Hematopoietic multipotent progenitor cell treated with erythropoietin and hydrocortisone succinate and interleukin-3 and kit ligand, for 4 days (in vitro differentiated cells): ENCODE measurements at places on chromosomes 5 and 9.

GRCh38 chr5:109412981-109413402, 3.2 kb upstream of the PJA2 start:
- DNase-seq: peak; percentile 59

- no peak for DNase-seq
Measured at GRCh38 chr5:75886706-75887105, 169.5 kb upstream of the POC5 start.

- no peak for DNase-seq
Measured at GRCh38 chr9:9961934-9962333, 650.9 kb downstream of the PTPRD start.

DNA sequence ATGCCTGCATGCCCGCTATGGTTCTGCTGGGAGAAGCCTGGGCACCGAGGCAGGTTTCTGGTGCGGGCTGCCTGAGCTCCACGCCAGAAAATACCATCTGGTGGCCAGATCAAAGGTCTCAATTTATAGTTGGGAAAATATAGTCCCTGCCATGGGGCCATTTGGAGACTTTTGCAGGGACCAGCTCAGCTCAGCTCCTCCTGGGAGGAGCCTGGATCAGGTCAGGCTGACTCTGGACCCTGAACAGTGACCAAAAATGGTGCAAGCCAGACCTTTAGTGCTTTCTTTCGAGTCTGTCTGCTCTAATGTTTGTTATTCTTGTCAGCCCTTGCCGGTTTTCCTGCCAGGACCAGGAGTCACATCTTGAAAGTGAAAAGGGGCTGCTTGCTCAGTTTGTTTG, 31.8 kb downstream of the HMCN2 start:
- DNase-seq: no peak

DNA sequence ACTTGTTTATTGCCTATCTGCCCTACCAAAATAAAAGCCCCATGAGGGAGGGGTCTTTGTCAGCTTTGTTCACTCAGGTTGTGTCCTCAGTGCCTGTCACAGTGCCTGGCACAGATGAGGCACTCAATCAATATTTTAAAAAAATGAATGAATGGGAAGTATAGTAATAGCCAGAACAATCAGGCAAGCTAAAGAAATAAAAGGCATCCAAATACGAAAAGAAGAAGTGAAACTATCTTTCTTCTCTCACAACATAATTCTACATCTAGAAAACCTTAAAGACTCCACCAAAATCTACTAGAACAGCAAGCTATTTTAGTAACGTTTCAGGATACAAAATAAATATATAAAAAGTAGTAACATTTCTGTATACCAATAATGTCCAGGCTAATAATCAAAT, 37.8 kb upstream of the C5orf63 start:
- DNase-seq: no peak

DNA sequence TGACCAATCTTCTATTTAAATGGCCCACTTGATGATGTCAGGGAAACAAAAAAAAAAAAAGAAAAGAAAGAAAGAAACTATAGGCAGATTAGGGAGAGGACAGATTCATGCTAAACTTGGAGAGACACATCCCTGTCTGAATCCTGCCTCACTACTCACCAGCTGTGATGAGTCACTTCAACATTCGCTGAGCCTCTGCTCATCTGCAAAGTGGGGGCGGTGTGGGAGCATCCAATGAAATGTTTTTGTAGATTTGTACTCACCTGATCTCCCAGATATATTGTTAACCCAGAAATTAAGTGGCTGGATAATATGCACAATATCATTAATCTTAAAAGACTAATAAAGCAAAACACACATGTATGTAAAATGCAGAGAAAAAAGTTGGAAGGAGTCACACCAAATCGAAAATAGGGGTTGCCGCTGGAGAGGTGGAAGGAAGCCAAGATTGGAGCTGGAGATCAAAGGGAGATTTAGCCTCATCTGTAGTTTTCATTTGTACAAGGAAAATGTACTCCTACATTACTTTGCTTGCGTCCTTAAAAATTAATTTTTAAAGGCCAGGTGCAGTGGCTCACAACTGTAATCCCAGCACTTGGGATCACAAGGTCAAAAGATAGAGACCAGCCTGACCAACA, 17.0 kb upstream of the ERGIC1 start:
- DNase-seq: no peak

DNA sequence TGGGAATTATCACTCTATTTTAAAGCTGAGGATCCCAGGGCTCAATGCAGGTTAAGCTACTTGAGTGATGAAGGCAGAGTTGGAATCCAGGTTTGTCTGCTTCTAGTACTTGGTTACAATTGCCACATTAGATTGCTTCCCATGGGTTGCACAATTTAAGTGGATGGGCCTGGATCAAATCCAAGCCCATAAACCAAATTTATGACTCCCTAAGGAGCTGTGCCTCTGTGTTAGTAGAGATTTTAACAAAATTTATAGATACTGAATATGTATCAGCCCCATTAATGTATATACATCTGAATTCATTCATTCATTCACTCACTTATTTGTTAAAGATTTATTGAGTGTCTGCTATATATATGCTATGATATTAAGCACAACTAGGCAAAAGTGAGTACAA, 332.3 kb upstream of the KLF9 start:
- DNase-seq: no peak

GRCh38 chr9:69443178-69443577, 118.2 kb downstream of the ENTREP1 start:
- no peak for DNase-seq

- DNase-seq: no peak
Measured at GRCh38 chr9:136504512-136505348, 21.9 kb upstream of the SEC16A start.

- no peak for DNase-seq
Measured at GRCh38 chr9:23563517-23563916, 262.5 kb downstream of the ELAVL2 start.

DNA sequence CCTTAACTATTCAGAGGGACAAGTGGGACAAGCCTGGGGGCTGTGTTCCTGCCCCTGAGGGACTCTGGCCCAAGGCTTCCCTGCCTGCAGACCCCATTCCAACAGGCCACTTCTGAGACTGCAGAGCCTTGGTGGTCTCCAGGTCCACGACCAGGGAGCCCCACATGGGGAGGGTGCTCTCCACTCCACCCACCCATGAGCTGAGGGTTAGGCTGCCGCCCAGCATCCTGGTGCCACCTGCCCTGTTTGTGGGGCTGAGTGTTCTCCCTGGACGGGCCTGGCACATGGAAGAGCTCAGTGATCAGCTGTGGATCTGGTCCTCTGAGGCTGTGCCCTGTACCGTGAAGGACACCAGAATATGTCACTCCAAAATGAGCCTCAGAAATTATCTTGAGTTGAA, 2.5 kb upstream of the ABO start:
- DNase-seq: no peak

GRCh38 chr9:72581694-72582093, 60.3 kb downstream of the TMC1 start:
- DNase-seq: no peak

DNA sequence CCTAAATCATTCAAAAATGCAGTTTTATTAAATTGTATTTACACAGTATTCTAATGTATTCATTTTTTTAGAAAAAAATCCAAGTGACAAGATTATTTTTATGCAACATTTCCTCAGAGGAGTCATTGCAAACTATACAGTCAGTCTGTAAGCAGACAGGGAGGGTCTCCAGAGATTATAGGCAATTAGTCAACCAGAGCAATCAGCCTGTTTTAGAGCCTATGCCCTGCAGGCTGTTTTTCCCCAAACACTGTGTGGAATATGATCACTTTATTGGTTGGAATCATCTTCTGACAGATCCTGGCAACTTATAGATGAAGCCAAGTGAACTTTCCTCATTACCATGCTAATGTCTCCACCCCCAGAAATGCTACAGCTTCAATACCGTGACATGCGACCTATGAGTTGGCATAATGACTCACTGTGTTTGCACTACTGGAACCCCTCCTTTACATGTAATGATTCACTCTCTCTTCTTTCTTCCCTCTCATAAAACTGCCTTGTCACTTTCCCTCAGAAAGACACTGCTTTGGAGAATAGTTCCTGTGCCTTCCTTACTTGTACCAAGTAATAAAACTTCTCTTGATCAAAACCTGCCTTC, 577.7 kb upstream of the FTMT start:
- peak; percentile 29 for DNase-seq

- DNase-seq: no peak
Measured at GRCh38 chr9:35293376-35293964, 131.7 kb downstream of the UNC13B start.

- no peak for DNase-seq
Measured at GRCh38 chr9:6424940-6425339, 11.9 kb downstream of the UHRF2 start.

DNA sequence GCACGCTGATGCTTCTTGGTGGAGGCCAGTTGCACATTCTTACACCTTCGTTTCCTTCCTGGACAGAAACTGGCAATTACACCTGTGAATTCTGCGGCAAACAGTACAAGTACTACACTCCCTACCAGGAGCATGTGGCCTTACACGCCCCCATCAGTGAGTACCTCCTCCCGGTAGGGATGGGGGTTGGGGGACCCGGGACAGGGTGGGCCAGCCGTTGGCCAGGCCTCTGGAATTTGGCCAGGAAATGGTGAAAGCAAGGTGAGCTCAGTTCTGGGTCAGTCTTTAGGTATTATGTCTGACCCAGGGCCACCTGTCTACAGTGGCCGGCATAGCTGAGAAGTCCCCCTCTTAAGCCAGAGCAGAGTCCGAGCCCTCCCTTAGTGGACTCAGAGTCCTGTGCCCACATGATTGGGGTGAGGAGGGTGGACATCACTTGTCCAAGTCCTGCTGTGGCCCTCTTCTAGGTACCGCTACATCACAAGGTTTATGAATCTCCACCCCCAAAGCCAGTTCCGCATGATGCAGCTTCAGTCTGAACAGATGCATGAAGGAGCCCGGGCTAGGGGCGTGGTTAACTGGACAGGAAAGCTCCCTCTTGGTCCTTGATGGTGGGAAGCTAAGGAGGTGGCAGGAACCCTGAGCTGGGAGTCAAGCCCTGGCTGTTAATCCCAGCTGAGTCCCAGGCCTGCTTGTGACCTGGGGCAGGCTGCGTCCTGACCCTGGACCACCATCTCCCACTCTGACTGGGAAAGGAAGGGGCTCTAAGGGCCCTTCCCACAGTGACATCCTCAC, 61.3 kb downstream of the AMBP start:
- DNase-seq: no peak

DNA sequence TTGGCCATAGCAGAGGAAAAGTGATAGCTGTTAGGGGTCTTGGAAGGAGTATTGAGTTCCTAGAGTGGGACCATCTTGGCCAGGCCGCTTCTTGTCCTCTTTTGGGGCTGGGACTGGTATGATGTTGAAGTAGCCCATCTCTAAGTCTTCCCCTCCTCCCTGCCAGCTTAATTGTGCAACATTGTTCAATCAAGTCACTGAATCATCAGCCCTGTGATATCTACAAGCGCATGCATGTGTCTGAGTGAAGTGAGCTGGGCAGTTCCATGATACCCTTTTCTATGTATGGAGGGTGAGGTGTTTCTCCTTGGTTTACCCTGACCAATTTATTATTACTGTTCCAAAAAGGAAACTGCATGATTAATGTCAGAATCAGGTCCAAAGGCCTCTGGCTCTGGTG, 112.2 kb downstream of the C9orf152 start:
- DNase-seq: peak; percentile 35

DNA sequence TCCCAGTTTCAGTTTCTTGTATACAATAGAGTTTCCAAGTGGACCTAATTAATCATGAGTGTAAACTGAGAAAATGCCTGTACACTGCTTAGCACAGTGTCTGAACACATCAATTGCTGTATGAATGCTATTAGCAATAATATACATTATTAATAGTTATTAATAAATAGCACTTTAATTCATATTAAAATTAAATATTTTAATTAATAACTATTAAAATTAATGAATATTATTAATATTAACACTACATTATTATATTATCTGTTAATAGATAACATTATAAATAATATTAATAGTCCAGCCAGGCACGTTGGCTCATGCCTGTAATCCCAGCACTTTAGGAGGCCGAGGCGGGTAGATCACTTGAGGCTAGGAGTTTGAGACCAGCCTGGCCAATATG, 244.9 kb upstream of the ANKRD55 start:
- no peak for DNase-seq

GRCh38 chr9:82894961-82895821, 167.8 kb downstream of the RASEF start:
- DNase-seq: no peak

GRCh38 chr5:125411744-125412560, 665.5 kb upstream of the ZNF608 start:
- no peak for DNase-seq

- DNase-seq: no peak
Measured at GRCh38 chr5:88688156-88688983, 194.6 kb downstream of the MEF2C start.

DNA sequence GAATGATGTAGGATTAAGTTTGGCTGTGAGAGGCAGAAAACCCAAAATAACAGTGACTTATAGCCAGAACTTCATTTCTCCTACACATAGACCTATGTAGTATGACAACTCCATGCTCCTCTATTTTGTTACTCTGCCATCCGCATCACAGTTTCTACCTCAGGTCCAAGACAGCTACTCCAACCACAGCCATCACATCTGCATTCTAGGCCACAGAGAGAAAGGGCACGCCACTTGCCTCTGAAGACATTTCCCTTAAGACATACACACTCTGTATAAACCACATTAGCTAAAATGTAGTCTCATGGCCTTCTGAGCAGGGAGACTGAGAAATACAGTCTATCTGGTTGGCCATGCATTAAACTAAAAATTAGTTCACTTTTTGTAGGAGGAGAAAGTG, 10.0 kb downstream of the SPINK4 start:
- DNase-seq: no peak

- DNase-seq: no peak
Measured at GRCh38 chr9:21281275-21281674, 23.8 kb downstream of the IFNA5 start.

DNA sequence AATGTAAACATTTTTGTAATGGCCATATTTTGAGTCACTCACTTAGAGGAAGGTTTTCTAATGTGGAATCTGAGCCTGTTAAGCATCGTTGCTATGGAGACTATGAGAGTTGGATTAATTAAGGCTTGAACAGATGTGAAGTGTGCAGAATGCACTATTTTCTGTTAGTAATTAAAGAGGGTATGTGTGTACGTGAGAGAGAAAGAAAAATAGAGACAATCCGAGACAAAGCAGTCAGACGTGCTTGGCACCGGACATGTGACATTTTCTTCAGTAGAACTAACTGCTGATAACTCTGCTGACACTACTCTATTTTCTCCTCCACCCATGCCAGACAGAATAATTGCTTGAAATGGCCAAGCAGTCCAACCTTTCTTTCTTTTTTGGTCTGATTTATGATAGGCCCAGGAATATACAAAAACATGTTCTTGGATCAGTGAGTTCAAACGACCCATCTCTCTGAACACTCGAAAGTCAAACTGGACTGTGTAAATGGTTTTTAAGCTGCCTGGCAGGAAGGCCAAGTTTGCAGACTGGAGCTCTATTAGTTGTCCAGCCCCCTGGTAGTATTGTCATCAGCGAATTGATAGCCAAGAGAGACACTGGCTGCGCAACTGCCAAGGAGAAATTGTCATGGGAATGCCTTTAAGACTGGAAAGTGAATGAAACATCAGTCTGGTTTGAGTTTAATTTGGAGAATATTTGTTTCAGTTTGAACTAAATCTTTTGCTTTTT, 322.1 kb downstream of the ARHGEF28 start:
- no peak for DNase-seq

- no peak for DNase-seq
Measured at GRCh38 chr5:65943771-65944170, 17.4 kb downstream of the ERBIN start.

GRCh38 chr9:5263351-5264218, 32.4 kb downstream of the INSL4 start:
- peak; percentile 61 for DNase-seq
